ENCODE measurements at places on chromosomes 7 and 10.

GRCh38 chr7:99004216-99004615, 125.9 kb downstream of the TRRAP start:
- DNase-seq = no peak

- no peak for DNase-seq
Measured at GRCh38 chr10:51171946-51172345, 97.7 kb downstream of the PRKG1 start.

- no peak for DNase-seq
Measured at GRCh38 chr10:88179831-88180230, 316.4 kb downstream of the PTEN start.

- DNase-seq = peak; percentile 47
Measured at GRCh38 chr7:131196803-131197202, 130.9 kb upstream of the MKLN1 start.

DNA sequence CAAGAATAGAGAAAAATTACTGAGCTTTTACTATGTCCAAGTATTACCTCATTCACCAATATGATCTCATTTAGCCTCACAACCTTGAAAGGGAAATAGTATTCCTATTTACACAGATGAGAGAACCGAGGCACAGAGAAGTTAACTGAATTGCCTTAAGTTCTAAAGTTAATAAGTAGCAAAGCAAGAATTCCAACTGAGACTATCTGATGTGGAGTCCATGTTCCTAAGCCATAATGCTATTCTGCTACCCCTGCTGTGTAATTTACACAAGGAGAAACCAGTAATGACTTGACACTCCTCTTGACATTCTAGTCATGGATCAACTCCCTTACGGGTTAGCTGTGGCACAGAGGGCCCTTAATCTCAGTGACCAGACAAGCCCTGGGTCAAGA, 60.7 kb downstream of the ABCB4 start:
- DNase-seq = no peak
